Osteoblast (primary cell): ENCODE measurements at places on chromosomes 7 and 10. TPM values are rescaled to one million over a fixed set of nuclear protein-coding genes. Genes with fewer than 3 reads are reported as not detected.

GDF2 gene
- not detected in 2 replicates for total RNA-seq

DNA sequence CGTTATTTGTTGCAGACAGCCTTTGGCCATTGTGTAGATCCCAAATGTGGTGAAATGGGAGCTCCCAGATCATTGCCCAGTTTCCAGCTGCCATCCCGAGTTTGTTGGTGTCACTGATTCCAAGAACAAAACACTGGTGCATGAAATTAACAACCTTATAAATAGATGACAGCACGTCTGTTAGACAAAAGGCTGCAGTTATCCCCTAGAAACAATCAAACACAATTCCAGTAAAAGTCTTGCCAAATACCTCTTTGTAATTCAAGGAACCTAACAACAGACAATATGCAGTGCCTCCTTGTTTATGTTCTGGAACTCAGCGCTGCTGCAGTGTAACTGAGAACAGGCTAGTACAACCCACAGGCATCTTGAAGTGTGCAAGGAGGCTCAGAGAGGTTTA is 404.5 kb downstream of the PAXIP1 start:
- no peak for DNase-seq

SKAP2 gene
- 19.5 and 21.8 TPM in 2 replicates for total RNA-seq

GPR37 gene
- total RNA-seq, result under 0.01 and 0.29 TPM in 2 replicates

DNA sequence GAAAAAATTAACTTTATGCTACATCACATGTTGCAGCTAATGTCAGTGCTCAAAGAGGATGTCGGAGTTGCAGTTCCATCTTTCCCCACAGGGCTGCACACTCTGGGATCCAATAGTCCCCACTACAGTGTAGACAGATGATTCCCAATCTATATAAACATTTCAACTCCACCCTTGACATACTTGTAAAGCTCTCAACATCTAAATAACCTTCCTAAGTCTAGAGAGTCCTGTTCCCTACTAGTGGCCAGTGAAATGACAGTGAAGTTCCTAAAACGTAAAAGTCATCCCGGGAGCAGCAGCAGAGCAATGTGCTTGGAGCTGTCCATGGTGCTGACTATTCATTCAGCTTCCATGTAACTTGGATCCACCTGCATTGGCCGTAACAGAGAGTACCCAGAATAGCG is 145.1 kb downstream of the GRM8 start:
- no peak for DNase-seq

DNA sequence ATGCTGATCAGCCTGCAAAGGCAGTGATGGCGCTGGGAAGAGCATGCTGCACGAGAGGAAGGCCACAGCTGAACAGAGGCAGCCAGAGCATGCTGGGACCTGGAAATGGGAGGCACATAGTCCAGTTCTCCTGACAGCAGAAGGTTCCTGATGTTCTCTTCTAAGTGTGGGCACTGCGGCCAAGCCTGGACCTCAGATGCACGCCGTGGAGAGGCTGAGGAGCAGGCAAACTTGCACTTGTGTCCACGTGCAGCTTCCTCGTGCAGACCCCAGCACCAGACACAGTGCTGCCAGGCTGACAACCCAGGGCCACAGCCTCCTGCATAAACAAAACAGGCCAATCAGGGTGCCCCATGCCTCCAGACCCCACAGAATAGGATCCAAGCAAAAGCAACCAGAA is 93.5 kb upstream of the LANCL2 start:
- DNase-seq, result no peak

- DNase-seq, result peak; percentile 52
Measured at GRCh38 chr10:33227489-33227888, 107.0 kb downstream of the NRP1 start.

DNA sequence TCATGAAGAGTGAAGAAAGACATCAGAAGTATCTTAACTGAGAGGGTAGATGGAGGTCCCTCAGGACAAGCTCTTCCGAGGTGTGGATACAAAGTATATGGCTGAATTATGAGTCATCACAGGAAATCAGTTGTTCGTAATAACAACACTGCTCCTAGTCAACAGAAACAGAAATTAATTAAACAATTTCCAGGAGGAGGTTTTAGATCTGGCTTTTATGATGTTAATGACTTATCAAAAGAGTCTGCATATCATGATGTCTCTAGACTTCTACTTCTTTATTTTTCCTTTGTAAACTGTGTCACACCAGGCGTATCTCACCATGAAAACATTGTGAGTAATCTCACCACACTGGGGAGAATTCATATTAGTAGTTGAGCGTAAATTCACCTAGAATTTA is 31.2 kb downstream of the OSBPL3 start:
- DNase-seq, result no peak

- no peak for DNase-seq
Measured at GRCh38 chr10:84004221-84004620, 135.1 kb upstream of the GHITM start.

ZNF365 gene
- 9.1 and 9.8 TPM in 2 replicates for total RNA-seq

SPDYE11 gene
- not detected in 2 replicates for total RNA-seq
